Kidney tubule cell (primary cell): ENCODE measurements at places on chromosomes 5 and 9.

DNA sequence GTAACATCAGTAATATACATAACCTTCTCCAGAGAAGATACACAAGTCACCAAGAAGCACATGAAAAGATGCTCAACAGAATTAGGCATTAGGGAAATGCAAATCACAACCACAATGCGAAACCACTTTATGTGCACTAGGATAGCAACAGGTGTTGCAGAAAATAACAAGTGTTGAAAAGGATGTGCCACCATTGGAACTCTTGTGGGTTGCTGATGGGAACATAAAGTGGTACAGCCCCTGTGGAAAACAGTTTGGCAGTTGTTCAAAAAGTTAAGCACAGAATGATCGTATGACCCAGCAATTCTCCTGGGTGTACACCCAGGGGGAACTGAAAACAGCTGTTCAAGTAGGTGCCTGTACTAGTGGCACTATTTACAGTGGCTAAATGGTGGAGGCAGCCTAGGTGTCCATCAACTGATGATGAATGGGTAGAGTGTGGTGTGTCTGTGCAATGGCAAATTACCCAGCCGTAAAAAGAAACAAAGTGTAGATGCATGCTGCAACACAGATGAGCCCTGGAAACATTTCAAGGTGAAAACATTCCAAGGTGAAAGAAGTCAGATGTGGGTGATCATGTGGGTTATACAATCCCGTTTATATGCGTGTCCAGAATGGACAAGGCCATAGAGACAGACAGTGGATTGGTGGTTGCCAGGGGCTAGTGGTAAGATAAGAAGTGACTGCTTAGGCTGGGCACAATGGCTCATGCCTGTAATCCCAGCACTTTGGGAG lies 27.2 kb downstream of the CCDC69 start:
- no peak for DNase-seq

- DNase-seq, result peak; percentile 23
These were observed at the start of gene SUSD1 for GRCh38 chr9:112174965-112175795. SUSD1 (minus strand) TSS chr9:112175297; CDS start chr9:112175235, 62 bp downstream.

- no peak for DNase-seq
These were observed 56.1 kb downstream of the GRIA1 start for GRCh38 chr5:153546566-153546965.

- DNase-seq, result peak; percentile 72
These were observed 44.7 kb upstream of the SLC27A6 start for GRCh38 chr5:128920345-128921215.

- no peak for DNase-seq
These were observed 289.6 kb upstream of the SGCD start for GRCh38 chr5:156037151-156037909.

- DNase-seq, result no peak
These were observed 6.7 kb upstream of the SLC6A18 start for GRCh38 chr5:1218351-1219080.

- peak; percentile 41 for DNase-seq
These were observed 21.4 kb downstream of the TMEM245 start for GRCh38 chr9:109098171-109098959.

GRCh38 chr5:10761933-10762775 lies 1.1 kb upstream of the DAP start:
- DNase-seq, result no peak

GRCh38 chr9:90960941-90961340 lies 159.3 kb downstream of the SYK start:
- no peak for DNase-seq

- DNase-seq, result peak; percentile 8
These were observed 816.2 kb upstream of the GRAMD2B start for GRCh38 chr5:125607018-125607417.

GRCh38 chr5:132663771-132664695 lies 6.1 kb downstream of the IL13 start:
- no peak for DNase-seq

- peak; percentile 41 for DNase-seq
These were observed 379.8 kb downstream of the TRIM36 start for GRCh38 chr5:114789773-114790402.

DNA sequence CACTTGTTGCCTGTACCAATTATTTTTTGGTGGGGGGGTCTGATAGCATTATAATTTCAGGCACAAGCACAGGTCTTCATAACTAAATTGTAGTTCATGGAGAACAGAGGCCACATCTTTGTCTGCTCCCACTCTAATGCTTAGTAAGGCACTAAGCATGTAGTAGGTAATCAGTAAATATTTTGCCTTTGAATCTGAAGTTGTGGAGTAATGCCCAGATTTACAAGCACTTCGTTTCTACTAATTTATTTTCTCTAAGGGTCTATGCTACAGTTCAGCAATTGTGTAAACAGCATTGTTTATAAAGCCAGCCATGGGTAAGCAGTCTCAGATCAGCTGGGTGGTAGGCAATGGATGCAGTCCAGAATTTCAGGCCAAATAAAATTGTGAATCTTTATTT lies 78.6 kb downstream of the GRIA1 start:
- DNase-seq, result no peak

- peak; percentile 57 for DNase-seq
These were observed 36.8 kb downstream of the PCDHGC5 start for GRCh38 chr5:141525653-141526052.

GRCh38 chr5:120697147-120697546 lies 233.0 kb downstream of the PRR16 start:
- no peak for DNase-seq

GRCh38 chr9:81116340-81117137 lies 572.8 kb downstream of the TLE1 start:
- DNase-seq, result no peak
